ENCODE measurements at places on chromosomes 12 and 14. TPM values are rescaled to one million over a fixed set of nuclear protein-coding genes. Genes with fewer than 3 reads are reported as not detected.
A peak's percentile ranks its signal among the peaks of the same experiment; 100 is the strongest.

GRCh38 chr12:75478116-75478794, 2.3 kb upstream of the GLIPR1 start:
- DNase-seq = peak; percentile 86

Gene KCNA5
- polyA plus RNA-seq = not detected

Gene NGB
- polyA plus RNA-seq = not detected

Gene LLPH
- 31.1 TPM for polyA plus RNA-seq

DNA sequence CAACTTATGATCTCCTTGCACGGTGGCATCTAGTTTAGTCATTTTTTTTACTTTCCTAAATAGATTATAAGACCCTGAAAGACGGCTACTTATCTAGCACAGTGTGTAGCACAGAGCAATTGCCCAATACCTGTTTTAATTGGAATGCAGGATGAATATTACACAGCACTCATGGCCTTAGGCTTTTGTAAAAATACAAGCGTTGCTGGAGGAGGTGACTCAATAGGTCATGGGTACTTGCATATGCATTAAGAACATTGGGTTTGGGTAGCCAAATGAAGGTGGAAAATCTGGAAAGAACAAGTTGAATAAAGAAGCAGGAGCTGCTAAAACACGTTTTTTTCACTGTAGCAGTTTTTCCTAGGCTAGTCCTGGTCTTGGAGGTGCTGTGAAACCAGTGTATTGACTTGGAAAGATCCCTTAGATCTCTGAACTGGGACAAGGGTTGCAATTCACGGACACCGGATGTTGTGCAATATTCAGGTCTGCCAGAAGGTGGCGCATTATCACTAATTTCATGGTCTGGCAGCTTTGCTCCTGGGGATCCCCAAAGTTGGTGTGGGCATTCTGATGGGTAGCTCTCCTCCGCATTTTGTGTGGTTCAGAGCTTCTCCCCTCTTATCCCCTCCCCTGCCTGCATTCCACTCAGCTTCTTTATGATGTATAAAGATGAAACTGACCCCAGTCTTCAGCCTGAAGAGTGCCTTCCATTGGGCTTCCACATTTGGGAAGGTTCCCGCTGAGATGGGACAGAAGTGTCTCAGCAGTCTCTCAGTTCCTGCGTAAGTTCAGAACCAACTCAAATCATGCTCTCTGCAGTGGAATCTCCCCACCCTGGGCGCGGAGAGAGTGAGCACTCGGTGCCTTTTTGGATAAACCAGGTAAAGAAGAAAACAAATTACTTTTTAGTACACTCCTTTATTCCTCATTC, 278.3 kb downstream of the NRXN3 start:
- no peak for DNase-seq

- DNase-seq = no peak
Measured at GRCh38 chr12:105476616-105477015, 146.1 kb downstream of the C12orf75 start.

GRCh38 chr14:101858791-101859537, 97.5 kb downstream of the PPP2R5C start:
- DNase-seq = no peak

All from naive thymus-derived CD4-positive, alpha-beta T cell (primary cell).